Cardiac septum (tissue), 1 donor: ENCODE measurements at places on chromosomes 3 and 15. TPM values are rescaled to one million over a fixed set of nuclear protein-coding genes. Genes with fewer than 3 reads are reported as not detected.

OR5K2 gene
- not detected for total RNA-seq

ETV5 gene
- total RNA-seq: 17.4 TPM

- no peak for DNase-seq
Observed at GRCh38 chr3:47404955-47405790, 24.4 kb downstream of the PTPN23 start.

DNA sequence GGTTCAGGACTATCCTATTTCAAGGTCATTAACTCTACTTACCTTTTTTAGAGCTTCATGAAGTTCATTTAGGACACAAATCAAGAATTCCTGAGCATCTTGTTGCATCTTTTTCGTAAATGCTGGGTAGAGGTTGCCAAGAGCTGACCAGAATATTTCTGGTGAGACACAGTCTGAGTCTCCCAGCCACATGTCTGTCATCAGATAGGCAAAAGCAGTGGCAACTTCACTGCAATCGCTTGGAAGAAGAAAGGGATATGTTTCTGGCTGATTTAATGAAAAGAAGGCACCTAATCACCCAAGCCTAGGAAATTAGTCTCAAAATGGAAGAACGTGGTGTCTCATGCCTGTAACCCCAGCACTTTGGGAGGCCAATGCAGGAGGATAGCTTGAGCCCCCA is 2.9 kb downstream of the USP50 start:
- no peak for DNase-seq

SST gene
- not detected for total RNA-seq

WDR76 gene
- 0.97 TPM for total RNA-seq

STRA6 gene
- total RNA-seq: 0.13 TPM

- DNase-seq: no peak
Observed at GRCh38 chr15:74748322-74748946, at the start of gene CYP1A2. Gene CYP1A2 (plus strand): TSS chr15:74748845. CDS start chr15:74749739, 894 bp downstream.

DNA sequence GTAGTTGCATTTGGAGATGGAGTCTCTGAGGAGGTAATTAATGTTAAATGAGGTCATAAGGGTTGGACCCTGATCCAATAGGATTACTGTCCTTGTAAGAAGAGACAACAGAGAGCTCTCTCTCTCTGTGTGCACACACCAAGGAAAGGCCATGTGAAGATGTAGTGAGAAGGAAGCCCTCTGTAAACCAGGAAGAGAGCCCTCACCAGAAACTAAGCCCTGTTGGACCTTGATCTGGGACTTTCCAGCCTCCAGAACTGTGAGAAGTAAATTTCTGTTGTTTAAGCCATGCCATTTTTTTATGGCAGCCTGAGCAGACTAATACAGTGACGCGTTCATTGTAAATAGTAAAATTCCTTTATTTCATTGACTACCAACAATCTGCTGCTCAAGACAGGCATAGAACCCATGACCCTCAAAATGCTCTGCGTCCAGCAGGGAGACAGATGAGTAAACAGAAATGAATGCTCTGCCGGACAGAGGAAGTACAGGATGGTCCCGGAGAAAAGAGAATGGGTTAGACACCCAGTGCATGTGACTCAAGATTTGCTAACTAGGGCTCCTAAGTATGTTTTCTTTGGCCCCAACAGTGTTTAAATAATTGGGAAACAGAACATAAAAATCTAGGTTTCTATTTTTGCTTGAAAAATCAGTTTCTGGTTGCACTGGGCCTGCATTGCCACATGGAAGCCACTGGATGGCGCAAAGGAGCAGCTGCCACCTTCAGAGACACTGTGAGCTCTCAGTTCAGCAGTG is 37.9 kb upstream of the TNFAIP8L3 start:
- no peak for DNase-seq

SLC41A3 gene
- 35.6 TPM for total RNA-seq

MORC1 gene
- not detected for total RNA-seq

DNA sequence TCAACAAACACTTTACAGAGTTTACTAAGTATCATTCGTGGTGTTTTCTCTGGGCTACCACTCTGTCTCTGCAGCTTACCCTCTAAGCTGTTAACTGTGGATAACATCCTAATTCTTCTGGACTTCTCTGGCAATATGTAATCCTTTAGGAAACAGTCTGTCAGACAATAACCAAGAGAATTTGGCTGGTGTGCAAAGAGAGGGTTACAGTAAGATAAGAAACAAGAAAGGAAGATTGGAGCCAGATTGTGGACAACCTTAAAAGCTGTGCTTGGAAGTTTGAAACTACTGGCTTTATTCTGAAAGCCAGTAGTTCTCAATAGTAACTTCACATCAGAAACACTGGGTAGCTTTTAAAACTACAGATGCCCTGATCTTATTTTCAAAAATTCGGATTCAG is 778 bp downstream of the ARL6 start:
- DNase-seq: no peak

DNA sequence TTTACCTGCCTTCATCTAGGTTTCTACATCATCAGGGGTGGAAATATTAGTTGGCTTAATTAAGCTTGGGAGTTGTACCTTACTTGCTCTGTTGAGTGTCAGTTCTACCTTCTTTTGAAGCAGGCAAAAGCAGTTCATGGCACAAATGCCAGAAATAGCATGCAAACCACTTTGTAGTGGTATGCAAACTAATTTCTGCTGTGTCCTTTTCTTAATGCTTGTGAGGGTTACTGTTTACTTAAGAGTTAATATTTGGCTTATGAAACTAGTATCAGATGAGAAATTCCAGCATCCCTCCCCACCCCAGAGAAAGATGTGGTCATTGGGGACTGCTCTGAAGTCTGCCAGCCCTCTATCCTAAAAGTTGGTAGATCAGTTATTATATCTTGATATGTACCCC is 7.1 kb downstream of the ATP2C1 start:
- DNase-seq: no peak

DNA sequence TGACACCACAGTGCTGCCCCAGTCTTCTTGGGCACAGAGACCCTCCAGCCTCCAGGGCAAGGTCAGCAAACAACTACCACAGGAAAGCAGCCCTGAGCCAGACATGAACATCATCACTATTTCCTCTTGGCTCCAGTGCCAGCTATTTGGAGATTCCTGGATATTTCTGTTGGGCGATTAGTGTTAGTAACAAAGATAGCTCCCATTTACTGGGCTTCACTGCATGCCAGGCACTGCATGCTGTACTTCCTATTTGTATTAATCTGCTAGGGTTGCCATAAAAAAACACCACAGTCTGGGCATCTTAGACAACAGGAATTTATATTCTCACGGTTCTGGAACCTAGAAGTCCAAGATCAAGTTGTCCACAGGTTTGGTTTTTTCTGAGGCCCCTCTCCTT is 255.1 kb upstream of the STT3B start:
- DNase-seq: no peak

GLDN gene
- total RNA-seq: 20.6 TPM

SLC28A2 gene
- not detected for total RNA-seq

DNA sequence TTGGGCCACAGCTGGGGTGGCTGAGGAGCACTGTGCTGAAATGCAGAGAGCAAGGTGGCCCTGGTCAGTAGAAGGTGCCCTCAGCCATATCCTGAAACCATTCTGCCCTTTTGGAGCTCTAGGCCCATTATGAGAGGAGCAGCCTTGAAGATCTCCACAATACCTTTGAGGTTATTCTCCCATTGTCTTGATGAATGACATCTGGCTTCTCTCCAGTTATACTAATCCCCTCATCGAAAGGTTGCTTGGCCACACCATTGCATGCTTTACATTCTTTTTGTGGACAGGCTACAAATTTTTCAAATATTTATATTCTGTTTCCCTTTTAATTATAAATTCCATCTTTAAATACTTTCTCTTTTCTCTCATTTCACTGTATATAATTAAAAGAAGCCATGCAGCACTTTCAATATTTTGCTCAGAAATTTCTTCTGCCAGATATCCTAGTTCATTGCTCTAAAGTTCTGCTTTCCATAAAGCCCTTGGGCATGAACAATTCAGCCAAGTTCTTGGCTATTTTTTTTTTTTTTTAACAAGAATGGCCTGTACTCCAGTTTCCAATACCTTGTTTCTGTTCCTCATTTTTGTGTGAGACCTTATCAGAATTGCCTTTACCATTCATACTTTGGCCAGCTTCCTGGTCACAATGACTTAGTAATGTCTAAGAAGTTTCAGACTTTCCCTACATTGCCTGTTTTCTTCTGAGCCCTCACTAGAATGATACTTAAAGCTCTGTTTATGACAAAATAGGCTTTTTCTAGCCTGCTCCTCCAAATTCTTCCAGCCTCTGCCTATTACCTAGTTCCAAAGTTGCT is 138.9 kb upstream of the SGO1 start:
- no peak for DNase-seq

- no peak for DNase-seq
Observed at GRCh38 chr3:74839566-74839965, 225.1 kb upstream of the CNTN3 start.

- peak; percentile 86 for DNase-seq
Observed at GRCh38 chr3:48601622-48601994, 6.5 kb upstream of the COL7A1 start.

DNA sequence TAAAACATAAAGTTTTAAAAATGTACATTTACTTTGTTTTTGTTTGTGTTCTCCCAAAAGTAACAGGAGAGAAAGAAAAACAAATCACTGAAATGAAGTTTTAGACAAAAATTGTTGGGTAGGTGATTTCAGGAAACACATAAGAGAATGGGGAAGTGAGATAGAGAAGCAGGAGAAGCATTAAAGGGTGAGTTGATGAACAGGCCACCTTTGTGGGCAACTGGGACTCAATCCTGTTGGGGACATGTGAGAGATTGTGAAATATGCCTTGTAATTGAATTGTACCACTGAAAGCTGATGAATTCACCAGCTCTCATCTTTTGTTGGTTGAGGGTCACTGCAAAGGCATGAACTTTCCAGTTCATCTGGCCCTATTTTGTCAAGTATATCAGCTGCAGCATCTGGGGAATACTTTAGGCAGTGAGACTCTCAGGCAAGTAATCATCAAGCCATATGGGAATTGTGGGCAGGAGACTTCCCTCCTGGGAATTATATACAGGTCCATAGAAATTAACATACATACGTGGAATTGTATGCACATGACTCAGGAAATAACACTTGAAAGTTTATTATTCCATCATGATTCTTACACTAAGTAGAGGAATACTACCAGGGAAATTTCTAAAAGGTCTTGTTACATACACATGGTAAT is 181.0 kb downstream of the ZBBX start:
- DNase-seq: no peak

TMOD2 gene
- 8.3 TPM for total RNA-seq

DNA sequence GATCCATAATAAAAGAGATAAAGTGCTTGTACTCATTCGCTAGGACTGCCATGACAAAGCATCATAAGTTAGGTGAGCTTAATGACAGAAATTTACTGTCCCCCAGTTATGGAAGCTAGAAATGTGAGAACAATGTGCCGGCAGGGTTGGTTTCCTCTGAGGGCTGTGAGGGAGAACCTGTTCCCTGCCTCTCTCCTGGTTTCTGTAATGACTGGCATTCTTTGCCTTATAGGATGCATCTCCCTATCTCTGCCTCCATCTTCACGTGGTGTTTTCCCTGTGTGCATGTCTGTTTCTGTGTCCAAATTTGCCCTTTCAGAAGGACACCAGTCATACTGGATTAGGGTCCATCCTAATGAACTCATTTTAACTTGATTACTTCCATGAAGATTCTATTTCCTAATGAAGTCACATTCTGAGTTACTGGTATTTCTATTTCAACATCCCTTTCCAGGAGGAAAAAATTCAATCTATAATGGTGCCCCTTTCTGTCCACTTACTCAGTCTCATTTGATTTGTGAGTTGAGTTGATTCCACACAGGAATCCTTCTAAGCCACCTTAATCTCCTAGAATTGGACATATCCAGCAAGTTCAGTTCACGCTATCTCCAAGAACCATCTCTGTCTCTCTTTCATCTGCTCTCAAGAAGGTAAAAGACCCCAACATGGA is 71.2 kb upstream of the LIPC start:
- DNase-seq: no peak

DNA sequence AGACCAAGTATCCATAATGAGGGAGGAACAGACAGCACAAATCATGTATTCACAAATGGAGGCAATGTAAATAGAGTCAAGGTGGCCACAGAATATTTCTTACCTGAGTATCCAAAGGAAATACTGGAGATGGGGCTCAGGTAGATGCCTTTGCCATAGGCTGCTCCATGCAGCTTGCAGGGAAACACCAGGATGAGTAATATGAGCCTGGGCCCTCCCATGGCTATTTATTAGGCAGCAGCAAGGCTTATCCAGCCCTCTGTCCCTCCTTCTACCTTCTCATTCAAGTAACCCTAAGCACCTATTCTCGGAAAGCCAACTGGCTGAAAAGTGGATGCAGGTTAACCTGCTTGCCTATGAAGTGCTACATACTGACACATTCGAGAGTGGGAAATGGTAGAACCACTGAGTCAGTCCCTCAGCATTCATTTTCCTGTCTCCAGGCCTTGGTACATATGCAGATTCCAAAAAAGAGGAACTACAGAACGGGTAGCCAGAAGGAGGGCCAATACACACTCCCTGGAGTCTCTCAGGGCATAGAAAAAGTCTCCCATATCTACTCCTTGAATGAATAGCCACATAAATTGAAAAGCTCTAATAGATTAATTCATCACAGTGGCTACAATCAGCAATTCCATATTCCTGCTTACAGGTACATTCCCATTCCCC is 18.3 kb upstream of the PKM start:
- DNase-seq: no peak

DNA sequence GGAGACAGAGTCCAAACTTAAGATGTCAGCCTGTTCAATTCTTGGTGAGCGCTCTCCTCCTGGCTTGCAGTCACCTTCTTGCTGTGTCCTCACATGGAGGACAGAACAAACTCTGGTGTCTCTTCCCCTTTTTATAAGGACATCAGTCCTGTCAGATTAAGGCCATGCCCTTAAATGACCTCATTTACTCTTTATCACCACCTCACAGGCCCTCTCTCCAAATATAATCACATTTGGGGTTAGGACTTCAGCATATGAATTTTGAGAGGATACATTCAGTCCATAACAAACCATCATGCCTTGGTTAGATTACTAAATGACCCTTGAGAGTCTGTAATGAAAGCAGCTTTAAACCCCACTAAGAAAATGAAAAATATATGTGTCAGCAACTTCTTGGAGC is 175.2 kb downstream of the TAFA4 start:
- no peak for DNase-seq
